Lung microvascular endothelial cell (primary cell): ENCODE measurements at places on chromosomes 7 and 10.

DNA sequence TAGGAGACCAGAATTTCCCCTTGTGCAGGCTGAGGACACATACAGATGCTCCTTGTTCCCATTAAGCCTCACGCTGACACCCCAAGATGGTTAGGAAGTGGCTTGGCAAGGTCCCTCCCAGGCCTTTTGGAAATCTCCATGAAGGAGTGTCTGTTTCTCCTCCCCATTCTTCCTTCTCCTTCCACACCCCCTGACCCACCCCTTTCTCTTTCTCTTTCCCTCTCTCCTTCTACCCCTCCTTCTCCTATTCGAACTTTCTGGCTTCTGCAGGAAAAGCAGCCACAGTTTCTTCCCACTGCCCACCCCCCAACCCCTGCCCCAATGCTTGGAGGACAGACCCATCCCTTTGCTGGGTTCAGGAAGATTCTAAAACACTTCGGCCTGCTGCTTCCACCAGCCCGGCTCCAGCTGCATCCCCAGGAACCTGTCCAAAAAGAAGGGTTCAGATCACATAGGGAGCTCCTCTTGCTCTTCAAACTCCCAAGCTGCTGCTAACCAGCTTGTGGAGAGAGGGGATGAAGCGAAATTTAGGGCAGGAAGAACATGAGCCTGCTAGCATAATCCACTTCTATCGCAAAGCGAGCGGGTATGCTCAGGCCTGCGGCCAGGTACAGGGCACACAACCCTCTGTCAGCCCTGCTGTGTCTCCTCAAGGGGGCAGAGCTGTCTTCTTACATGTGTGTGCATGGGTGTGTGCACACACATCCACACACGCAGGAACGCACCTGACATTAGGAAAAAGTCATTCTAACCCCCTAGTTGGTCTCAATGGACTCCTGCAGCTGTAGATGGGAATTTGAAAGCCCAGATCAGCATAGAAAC, 80.4 kb downstream of the PPP1R3C start:
- DNase-seq, result peak; percentile 30

GRCh38 chr10:23073527-23073926, 21.9 kb upstream of the MSRB2 start:
- no peak for DNase-seq

DNA sequence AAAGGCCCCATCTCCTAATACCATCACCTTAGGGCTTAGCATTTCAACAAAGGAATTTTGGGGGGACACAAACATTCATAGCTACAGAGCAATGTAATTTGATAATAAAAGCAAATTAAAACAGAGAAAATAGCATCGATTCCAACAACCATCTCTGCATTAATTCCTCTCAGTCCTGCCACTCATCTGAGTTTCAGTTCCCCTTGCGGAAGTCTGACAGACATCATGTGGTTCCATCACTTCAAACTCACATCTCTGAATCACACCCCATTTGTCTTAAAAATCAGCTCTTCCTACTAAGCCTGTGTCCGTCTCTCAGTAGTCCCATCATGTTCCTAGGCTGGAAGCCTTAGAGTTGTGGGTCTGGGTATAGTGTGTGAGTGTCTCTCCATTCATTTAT, 3.6 kb downstream of the ADCK2 start:
- no peak for DNase-seq

DNA sequence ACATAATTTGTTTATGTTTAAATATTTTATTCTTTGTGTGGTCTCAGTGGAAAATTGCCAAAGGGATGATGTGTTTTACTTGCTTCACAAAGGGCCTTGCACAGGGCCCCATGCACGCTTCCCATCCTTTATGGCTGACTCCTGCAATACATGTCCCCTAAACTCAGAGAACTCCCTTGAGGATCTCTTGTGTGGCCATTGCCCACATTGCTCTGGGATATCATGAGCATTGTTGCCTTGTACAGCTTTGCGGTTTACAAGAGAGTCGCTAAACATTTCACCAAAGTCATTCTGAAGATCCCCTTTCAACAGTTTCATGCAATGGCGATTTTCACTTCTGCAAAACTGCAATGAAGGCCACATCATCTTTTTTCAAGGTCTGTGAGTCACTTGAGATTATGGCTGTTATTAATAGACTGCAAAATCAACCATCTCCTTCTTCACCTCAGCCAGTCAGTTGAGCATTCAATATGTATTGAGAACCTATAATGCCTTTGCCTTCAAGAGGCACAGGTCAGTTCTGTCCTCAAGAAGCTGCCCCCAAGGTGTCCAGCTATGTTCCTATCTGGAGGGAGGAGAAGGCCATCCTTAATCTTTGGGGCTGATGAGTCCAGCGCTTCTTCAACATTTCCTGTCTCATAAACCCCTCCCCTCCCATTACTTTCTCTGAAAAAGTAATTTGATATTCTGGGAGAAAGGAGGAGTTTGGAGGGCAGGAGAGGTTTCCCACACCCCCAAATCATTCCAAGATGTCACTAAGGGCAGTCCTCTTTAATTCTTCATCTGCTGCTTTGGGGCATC, 108.1 kb downstream of the CCDC71L start:
- DNase-seq, result no peak

- no peak for DNase-seq
Observed at GRCh38 chr10:10333622-10334021, 684.0 kb upstream of the CELF2 start.

GRCh38 chr7:55128693-55129394, 110.0 kb downstream of the EGFR start:
- DNase-seq, result no peak

GRCh38 chr7:53609185-53609584, 573.8 kb downstream of the POM121L12 start:
- DNase-seq, result no peak

GRCh38 chr10:106402458-106402857, 762.0 kb downstream of the SORCS1 start:
- DNase-seq, result no peak

GRCh38 chr10:74213019-74213418, 62.0 kb downstream of the ADK start:
- no peak for DNase-seq

- DNase-seq, result no peak
Observed at GRCh38 chr7:141872931-141873330, 31.6 kb upstream of the PRSS37 start.

GRCh38 chr10:52488606-52489485, 174.8 kb downstream of the DKK1 start:
- DNase-seq, result peak; percentile 70

GRCh38 chr10:102564209-102564834, 60.5 kb downstream of the SUFU start:
- no peak for DNase-seq

GRCh38 chr7:84780158-84781124, 406.4 kb downstream of the SEMA3D start:
- no peak for DNase-seq

DNA sequence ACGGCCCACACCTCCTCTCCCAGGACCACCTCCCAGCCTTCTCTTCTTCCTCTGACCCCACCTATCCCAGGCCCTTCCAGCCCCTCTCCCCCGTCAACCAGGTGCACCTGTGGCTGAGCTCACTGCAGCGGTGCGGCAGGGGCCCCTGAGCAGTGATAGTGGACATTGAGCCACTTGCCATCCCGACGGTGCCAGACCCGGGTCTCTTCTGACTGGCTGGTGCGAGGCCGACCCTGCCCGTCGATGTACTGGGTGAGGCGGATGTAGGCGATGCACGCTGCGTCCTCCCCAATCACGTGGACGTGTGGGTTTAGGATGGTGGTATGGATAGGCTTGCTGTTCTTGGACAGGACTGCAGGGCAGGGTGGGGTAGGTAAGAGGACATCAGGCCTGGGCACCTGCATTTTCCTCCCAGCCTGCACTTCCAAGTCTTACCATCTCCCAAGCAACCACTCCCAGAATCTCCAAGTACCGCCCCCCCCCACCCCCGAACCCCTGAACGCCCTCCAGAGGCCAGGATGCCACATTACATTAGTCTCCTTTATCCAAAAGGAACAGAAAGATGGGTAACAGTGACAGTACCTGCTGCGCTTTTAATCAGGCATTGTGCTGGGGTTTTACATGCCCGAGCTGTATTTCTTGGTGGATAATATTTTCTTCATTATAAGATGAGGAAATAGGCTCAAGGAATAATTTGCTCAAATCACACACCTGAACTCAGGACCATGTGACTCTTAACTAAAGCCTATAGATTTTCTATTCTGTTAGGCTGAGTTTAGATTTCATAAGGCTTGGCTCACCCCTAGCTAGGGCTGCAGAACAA, 3.7 kb upstream of the NDST2 start:
- DNase-seq, result no peak
